ENCODE measurements at places on chromosomes 2 and 18.

GRCh38 chr2:112462178-112462577 is 19.8 kb upstream of the TTL start:
- DNase-seq: no peak

- DNase-seq: no peak
Observed at GRCh38 chr2:225069477-225069876, 27.2 kb upstream of the DOCK10 start.

DNA sequence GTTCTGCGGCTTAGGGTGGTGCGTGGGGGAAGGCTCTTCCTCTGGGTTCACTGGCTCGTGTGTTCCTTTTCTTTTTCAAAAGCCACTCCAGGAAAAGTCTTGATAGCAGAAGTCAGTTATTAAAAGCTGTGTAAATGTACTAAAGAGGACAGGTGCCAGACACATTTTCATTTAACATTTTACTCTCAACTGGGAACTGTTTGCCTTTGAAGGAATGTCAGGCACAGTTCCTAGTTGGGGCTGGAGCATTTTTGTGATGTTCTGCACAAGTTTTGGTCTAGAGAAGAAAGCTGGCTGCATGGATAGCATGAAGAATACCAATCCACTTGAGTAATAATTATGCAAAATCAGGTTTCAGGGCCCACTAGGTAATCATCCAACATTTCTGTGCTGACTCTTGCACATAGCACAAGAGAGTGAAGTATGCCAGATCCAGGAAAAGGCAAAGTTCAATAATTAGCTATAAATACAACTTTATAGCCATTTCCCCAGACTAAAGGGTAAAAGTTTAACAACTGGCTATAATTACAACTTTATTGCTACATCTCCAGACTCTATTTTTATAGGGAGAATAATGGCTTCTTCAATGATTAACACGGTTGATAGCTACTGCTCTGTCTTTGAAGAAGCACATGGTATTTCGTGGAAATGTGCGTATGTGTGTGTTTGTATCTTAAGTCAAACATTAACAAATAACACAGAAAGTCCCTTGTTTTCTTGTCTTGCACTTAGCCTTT is 16.2 kb downstream of the SCYGR8 start:
- DNase-seq: no peak

GRCh38 chr2:109712746-109713145 is 81.4 kb upstream of the RGPD5 start:
- no peak for DNase-seq

Measured in common myeloid progenitor, CD34-positive (primary cell).